ENCODE measurements at places on chromosomes 3 and 15. TPM values are rescaled to one million over a fixed set of nuclear protein-coding genes. Genes with fewer than 3 reads are reported as not detected.

The C3orf52 gene
- 8.0 TPM for polyA plus RNA-seq

The PPP1R14D gene
- 0.62 TPM for polyA plus RNA-seq

The FRMD5 gene
- polyA plus RNA-seq = 1.8 TPM

The GRK7 gene
- 0.18 TPM for polyA plus RNA-seq

The BFSP2 gene
- 0.33 TPM for polyA plus RNA-seq

The ANKRD63 gene
- 0.17 TPM for polyA plus RNA-seq

The IL16 gene
- 4.9 TPM for polyA plus RNA-seq

The TLR9 gene
- 0.18 TPM for polyA plus RNA-seq

The TEX55 gene
- polyA plus RNA-seq = not detected

The ARNT2 gene
- 60.8 TPM for polyA plus RNA-seq

The GABRR3 gene
- polyA plus RNA-seq = 0.03 TPM

The NTRK3 gene
- polyA plus RNA-seq = 13.7 TPM

The JMJD7 gene
- 13.6 TPM for polyA plus RNA-seq

The CPN2 gene
- polyA plus RNA-seq = 0.80 TPM

The ACP3 gene
- polyA plus RNA-seq = 86.3 TPM

The MNS1 gene
- 35.2 TPM for polyA plus RNA-seq

The PCLAF gene
- 54.7 TPM for polyA plus RNA-seq

The SQOR gene
- polyA plus RNA-seq = 20.0 TPM

The SLC9A9 gene
- polyA plus RNA-seq = 5.9 TPM
